Tibial artery (tissue), 4 donors: ENCODE measurements at places on chromosomes 12 and 14.

DNA sequence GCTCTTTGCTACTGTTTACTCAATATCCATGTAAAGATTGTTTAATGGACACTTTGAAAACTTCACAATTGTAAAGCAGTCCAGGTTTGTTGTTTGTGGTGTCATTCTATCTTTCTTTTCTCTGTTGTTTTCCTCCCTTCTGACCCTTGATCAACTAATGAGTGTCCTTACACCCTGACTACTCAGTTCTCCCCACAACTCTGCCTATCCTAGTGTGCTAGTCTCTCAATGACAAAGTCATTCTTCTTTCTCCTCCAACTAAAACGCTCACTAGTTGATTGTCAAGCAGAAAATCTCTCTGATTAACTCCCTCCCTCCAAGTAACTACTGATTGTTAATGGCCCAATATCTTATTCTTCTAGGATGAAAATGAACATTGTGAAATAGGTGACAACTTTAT lies 148.5 kb upstream of the FBXO33 start:
- no peak for DNase-seq

GRCh38 chr14:99781091-99781490 lies 12.1 kb upstream of the EML1 start:
- DNase-seq, result no peak

DNA sequence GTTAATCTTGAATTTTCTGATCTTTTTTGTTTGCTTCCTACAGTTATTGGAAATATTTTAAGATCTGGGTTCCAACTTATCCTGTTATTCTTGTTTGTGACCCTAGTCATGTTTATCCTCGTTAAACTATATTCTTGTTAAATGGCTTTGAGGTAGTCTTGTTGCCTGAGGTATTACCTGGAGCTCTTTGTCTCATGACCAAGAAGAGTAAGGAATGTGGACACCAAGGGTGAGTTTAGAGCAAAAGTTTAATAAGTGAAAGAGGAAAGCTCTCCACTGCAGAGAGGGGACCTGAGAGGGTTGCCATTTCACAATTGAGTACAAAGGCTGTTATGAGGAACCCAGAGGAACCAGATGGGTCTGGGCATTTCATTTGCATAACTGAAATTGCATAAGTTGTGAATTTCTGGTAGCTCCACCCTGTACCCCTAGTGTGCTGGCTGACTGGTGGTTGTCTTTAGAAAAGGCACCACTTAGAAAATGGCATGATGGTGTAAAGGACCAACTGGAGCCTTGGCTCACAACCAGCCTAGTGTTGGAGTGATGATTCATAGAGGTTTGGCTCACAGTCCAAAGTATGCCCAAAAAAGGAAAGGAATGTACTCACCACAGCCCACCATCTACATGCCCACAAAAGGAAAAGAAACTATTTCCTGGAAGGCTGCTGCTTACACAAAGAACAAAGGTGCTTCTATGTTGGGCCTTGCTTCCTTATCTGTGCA lies 36.7 kb upstream of the RESF1 start:
- no peak for DNase-seq

- DNase-seq, result no peak
These were observed 1.3 kb upstream of the EMP1 start for GRCh38 chr12:13195250-13195649.

DNA sequence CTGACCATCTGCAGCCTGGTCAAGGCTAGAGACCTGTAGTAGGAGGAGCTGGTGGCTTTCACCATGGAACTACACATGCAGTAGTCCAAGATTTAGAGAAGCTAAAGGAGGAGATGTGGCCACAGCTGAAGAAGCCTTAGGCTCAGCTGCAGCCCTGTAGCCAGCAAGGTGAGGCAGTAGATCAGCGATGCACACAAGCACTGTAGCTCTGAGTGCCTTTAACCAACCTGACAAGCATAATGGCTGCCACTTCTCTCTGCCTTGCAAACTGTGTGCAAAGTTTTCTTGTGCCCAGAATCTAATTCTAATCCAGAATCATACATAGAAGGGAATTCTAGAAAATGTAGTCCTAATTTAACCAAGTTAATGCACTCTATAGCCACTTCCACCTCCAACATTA lies 159.0 kb upstream of the ARID2 start:
- no peak for DNase-seq

DNA sequence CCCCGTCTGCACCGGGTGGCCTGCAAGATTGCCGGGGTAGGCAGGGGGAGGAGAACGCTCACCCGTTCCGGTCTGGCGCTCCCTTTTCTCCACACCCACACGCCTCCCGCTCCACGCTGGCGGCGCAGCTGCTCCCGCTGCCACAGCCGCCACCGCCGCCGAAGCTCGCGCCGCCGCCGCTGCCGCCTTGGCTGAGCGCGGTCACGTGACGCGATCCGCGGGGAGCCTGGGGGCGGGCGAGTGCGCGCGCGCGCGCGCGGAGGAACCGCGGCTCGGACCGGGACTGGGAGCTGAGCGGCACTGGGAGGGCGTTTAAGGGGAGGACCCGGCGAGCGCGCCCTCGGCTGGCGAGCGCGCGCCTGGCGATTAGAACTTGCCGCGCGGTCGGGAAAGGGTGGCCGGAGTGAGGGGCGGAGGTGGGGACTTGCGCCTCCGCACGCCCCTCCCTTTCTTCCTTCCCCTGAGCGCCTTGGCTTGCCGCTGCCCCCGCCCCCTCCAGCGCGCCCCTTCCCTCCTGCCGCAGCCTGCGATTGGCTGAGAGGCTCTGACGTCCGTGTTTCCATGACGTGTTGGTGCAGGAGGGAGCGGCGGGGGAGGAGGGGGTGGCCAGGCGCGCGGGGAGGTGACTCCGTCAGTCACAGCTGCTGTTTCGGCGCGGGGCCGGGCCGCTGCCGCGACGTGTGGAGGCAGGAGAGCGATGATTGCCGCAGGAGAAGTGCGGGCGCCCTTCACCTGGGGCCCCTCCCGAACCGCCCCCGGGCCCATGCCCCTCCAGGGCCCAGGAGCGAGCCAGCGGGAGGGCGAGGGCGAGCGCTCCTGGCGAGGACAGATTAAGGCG lies 738 bp upstream of the ATP2B1 start:
- peak; percentile 99 for DNase-seq

DNA sequence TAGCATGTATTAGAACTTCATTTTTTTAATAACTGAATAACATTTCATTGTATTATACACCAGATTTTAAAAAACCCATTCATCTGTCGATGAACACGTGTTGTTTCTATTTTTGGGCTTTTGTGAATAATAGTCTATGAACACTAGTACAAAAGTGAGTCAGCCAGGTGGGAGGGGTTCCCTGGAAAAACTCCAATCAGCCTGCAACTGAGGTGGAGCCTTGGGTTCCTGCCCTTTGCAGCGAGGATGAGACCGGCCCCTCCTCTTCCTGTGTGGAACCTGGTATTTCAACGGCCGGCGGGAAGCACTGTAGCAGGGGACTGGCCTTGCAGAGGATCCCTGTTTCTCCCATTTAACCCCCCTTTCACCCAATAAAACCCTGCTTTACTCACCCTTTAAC lies 56.1 kb downstream of the LMNTD1 start:
- DNase-seq, result no peak

- no peak for DNase-seq
These were observed 20.5 kb downstream of the TMEM116 start for GRCh38 chr12:111992464-111992863.

GRCh38 chr12:1773937-1774655 lies 46.3 kb upstream of the LRTM2 start:
- DNase-seq, result no peak

DNA sequence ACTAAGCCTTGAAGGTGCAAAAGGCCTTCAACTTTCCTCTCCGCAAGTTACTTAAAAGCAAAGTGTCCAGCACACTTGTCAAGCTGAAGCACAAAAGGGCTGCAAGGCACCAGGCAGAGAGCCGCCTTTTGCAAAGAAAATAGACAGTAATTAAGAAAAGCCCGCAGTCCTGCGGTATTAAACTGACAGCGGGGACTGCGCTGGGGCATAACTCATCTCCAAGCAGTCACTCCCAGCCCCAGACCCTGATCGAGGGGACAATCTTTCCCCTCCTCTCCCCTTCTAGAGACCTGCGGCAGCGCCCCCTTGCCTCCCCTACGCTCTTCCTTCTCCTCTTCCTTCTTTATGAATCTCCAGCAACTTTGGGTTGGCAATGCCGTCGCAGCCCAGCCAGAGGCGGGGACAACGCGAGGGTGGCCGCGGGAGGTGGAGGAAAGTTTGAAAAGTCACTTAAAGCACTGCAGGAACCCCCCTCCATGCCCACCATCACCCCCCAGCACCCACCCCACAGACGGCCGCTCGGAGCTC lies 200.9 kb upstream of the CAND1 start:
- DNase-seq, result no peak

DNA sequence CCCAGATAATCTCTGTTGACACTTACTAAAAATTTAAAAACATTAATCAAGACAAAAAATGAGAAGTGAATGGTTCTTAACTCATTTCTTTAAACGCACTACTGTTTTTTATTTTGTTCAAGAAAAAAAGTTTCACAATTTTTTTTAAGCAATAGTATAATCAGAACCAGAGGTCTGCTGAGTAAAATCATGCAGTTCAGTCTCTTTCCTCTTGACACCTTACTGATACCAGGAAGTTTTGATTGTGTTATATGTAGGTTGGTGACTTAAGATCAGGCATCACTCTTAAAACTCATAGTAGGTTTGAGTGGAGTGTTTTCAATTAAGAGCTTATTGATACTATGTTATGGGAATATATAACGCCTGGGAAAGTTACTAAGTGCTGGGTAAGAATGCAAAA lies 121.4 kb downstream of the TRMT5 start:
- no peak for DNase-seq

DNA sequence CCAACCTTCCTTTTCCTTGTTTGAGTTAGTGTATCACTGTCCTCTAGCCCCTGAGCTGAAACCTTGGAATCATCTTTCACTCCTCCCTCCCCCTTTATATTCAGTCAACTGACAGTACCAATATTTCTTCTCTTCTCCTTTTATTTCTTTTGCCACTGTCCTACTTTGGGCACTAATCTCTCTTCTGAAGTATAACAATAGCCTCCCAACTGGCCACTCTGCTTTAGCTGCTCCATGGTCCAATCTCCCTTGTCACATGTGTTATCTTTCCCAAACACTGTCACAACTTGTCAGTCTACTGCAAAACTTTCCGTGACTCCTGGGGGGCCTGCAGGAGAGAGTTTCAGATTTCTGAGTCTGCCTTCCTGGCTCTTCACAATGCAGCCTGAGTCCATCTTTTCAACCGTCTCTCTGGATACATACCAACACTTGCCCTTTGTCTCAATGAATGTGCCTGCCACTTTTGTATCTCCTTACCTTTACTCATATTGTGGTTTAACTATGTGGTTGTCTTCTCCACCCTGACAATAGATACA lies 471.2 kb downstream of the DIO2 start:
- DNase-seq, result no peak

GRCh38 chr12:90827567-90827966 lies 127.4 kb downstream of the CCER1 start:
- DNase-seq, result no peak

DNA sequence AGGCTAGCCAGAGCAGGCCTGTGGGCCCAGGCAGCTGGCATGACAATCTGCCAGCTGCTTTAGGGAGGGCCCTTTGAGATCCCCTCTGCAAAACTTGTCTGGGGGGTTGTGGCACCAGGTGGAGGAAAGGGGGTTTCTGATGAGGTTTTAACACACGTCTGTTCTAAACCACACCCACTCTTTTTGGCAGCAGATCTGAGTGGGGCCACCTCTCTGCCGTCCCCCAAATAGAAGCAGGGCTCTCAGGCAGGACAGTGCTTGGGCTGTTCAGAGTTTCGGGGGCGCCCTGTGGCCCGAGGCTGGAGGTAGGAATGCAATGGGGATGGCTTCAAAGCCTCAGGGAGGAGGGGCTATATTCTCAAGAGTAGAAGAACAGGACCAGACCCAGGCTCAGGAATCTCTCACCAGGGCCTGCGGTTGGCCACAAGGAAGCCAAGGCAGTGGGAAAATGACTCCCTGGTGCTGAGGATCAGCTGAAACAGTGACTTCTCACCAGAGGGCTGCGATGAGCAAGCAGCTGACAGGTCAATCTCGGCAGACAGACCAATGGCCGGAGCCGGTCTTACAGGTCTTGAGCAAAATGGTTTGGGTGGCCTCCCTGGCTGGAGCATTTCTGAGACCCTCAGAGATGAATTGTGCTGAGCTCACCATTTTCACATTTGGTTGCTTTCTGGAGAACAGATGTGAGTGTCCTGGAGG lies 1.5 kb upstream of the KRT5 start:
- DNase-seq, result no peak

GRCh38 chr14:84273181-84273580 lies 1256.8 kb upstream of the FLRT2 start:
- no peak for DNase-seq

GRCh38 chr12:68667291-68667690 lies 19.5 kb upstream of the NUP107 start:
- DNase-seq, result no peak

GRCh38 chr14:104702106-104702505 lies 12.7 kb downstream of the INF2 start:
- DNase-seq, result no peak

GRCh38 chr14:105485739-105486162 lies 935 bp upstream of the CRIP1 start:
- no peak for DNase-seq

- DNase-seq, result no peak
These were observed 51.6 kb downstream of the RPS6KA5 start for GRCh38 chr14:91008759-91009409.

- DNase-seq, result no peak
These were observed 33.6 kb downstream of the E2F7 start for GRCh38 chr12:77031745-77032144.

- no peak for DNase-seq
These were observed 71.7 kb downstream of the TPH2 start for GRCh38 chr12:72010356-72010755.

DNA sequence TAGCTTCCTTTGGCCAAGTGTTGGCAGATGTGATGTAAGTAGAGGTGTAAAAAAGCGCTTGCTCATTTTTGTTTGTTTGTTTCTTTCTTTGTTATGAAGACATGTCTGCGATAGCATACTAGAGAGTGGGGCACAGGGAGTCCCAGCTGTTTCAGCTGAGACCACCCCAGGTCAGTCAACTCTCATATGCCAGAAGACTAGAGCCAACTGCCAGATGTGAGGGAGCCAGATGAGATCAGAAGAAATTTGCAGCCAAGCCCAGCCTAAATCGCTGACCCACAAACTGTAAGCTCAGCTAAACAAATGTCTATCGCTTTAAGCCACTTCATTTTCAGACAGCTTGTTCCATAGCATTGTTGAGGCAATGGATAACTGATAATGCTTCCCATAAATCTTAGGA lies 397.1 kb downstream of the APAF1 start:
- no peak for DNase-seq

GRCh38 chr12:77796775-77797174 lies 33.9 kb upstream of the NAV3 start:
- no peak for DNase-seq

DNA sequence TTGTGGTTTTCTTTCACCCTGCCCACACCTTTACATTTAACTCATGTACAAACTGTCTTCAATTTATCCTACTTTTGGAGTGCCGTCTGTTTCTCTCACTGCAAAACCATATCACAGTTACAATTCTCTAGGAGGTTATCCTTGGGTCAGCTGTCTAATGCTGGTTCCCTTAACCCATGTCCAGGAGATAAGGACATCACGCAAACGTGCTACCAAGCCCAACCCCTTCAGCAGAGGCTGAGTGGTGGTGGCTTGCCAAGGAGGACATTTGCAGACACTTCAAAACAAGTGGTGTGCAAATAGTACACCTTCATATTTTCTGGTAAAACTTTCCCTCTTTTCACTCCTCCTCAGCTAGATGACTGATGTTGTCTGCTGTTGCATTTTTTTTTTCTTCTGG lies 167.9 kb downstream of the PAX9 start:
- no peak for DNase-seq
